ENCODE measurements at places on chromosomes 12 and 14.

DNA sequence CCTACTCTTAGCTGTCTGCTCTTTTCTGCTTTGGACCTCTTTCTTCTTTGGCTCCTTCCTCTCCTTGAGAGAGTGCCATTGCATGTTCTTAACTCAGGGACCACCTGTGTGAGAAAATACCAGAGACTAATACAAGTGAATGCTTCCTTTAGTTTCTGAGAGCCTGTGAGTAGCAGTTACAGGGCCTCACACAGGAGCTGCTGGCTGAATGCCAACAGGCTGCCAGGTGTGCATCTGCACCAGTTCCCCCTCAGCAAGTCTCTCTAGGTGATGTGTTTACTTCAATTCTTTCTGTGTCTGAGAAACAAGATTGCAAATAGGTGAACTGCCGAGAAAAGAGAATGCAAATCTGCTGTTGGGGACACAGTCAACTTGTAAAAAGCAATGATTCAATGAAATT, 108.2 kb downstream of the STXBP6 start:
- DNase-seq, result peak; percentile 40

GRCh38 chr14:61322011-61322798, 826 bp downstream of the PRKCH start:
- DNase-seq, result no peak

GRCh38 chr12:74891083-74891668, 318.5 kb downstream of the KCNC2 start:
- DNase-seq, result no peak

GRCh38 chr14:21202463-21203358, 46.8 kb upstream of the OR5AU1 start:
- DNase-seq, result no peak

DNA sequence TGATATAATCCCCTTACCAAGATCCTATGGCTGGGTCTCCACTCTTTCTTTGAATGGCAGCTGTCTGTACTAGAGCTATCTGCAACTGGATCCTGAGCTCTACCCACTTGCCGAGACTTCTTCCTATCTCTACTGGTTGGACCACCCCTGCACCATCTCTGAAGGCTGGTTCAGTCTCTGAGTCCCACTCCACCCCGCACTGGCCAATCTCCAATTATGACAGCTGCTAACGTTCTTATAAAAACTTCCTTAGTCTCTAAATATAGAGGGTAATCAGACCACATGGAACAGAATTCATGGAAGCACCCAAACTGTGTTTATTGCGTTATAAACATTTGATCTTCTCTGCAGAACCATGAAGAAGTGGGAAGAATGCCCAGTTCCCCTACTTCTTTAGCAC, 186.6 kb upstream of the EEA1 start:
- no peak for DNase-seq

- DNase-seq, result no peak
These were observed 156.1 kb downstream of the SLC38A4 start for GRCh38 chr12:46669720-46670119.
